CD4-positive, alpha-beta T cell treated with Interleukin-1 beta for 1 hour (primary cell): ENCODE measurements at places on chromosomes 7 and 10.
A peak's percentile ranks its signal among the peaks of the same experiment; 100 is the strongest.

GRCh38 chr7:44748948-44749731 lies 493 bp downstream of the ZMIZ2 start:
- no peak for DNase-seq

DNA sequence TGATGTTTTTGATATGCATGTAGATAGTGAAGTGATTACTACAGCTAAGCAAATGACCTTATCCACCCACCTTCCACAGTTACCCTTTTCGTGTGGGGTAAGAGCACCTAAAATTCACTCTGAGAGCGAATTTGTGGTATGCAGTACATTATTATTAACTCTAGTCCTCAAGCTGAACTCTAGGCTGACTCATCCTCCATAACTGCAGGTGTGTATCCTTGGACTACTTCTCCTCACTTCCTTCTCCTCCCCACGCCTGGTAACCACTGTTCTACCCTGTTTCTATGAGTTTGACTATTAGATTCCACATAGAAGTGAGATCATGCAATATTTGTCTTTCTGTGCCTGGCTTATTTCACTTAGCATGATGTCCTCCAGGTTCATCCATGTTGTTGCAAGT lies 484.6 kb downstream of the GATA3 start:
- DNase-seq = no peak

DNA sequence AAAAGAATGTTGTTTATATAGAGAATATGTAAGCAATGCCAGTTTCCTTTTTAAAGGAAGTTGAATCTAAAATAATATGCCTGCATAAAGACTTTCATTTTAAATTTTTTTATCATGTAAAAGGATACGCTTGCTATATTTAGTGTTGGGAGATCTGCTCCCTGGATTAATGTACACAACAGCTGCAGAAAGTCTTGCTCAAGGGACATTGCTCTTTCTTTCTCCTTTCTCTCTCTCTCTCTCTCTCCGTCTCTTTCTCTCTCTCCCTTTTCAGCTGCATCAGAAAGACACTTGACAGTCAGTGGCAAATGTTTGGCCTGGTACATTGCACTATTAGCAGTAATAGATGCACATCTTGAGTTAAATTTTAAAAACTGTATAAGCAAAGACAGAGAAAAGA lies 739 bp downstream of the MYPN start:
- no peak for DNase-seq

DNA sequence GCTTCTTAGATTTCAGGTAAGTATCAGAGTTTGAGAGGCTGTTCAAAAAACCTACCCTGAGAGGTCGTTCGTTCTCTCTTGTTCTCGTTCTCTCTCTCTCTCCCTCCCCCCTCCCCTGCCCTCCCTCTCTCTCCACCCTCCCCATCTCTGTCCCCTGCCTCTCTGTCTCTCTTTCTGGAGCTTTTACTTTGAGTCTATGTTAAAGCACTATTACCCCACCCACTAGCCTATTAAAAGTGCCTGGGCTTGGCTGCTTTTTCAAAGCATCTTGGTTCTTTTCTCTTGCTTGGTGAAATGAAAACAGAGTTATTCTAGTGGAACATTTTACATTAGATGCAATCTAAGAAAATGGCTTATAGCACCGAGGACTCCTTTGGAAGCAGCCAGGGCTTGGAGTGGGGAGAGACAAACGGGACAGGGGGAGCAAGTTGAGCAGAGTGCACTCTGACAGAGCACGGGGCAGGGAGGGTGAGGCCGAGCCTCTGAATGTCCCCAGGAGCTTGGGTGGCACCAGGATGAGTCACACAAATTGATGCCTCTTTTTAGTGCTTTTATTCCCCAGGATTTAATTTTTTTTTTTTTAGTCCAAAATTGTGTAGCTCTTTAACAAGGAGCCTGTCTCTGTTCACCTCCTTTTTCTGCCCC lies 134.3 kb downstream of the CFAP58 start:
- no peak for DNase-seq

DNA sequence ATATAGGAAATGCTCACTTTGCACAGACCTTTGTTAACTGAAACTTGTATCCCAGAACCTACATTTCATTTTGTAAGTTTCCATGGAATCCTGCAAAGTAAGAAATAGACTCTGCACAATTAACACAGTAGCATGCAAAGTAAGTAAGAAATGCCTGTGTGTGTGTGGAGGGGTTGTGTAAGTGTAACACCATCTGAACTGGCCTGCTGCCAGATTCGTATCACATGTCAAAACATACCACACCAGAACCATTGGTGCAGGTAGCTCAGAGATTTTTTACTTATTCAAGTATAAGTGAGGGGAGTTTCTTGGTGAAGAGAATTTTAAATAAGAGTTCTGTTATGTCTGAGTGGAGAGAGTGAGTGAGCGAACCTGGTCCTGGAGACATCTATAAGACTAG lies 17.9 kb upstream of the DDX21 start:
- no peak for DNase-seq

- DNase-seq = no peak
Measured at GRCh38 chr7:138105221-138105620, 29.0 kb downstream of the AKR1D1 start.

DNA sequence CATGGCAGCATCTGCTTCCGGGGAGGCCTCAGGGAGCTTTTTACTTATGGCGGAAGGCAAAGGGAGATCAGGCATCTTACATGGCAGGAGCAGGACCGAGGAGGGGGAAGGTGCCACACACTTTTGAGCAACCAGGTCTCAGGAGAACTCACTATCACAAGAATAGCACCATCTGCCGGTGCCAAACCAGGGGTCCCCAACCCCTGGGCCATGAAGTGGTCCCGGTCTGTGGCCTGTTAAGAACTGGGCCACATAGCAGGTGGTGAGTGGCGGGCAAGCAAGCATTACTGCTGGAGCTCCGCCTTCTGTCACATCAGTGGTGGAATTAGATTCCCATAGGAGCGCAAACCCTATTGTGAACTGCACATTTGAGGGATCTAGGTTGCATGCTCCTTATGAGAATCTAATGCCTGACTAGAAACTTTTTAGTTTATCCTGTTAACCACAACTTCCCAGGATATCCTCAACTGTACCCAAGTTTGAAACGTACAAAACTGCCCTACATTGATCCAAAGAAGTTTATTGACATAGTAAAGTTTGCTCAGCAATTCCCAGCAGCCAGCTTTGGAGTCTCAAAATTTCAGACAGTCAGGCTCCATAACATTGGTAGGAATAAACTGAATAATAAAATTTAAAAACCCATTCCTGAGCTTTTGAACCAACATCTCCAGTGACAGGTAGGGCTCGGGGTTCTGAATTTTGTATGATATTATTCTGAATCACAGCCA lies 228.4 kb upstream of the TAC1 start:
- no peak for DNase-seq

- no peak for DNase-seq
Measured at GRCh38 chr7:113519472-113519871, 399.3 kb downstream of the PPP1R3A start.

DNA sequence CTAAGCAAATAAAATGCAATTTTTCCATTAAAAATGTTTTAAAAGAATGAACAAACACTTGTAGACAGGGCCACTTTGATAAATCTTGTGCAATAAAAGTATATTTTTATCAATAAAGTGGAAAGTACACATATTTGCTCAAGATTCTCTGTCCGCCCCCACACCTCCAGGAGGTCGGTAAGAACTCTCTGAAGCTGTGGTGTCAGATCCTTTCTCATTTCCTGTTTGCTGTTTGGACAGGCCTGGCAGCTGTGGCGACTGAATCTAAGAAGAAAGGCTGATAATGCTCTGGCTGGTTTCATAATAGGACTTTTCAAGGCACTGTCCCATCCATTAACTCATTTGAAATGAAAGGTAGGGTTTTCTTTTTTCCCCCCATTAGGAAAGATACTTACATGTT lies 15.3 kb upstream of the ASB4 start:
- DNase-seq = no peak

- no peak for DNase-seq
Measured at GRCh38 chr7:36001546-36001945, 151.5 kb upstream of the EEPD1 start.

GRCh38 chr7:44309271-44310091 lies 15.9 kb downstream of the CAMK2B start:
- DNase-seq = peak; percentile 15

DNA sequence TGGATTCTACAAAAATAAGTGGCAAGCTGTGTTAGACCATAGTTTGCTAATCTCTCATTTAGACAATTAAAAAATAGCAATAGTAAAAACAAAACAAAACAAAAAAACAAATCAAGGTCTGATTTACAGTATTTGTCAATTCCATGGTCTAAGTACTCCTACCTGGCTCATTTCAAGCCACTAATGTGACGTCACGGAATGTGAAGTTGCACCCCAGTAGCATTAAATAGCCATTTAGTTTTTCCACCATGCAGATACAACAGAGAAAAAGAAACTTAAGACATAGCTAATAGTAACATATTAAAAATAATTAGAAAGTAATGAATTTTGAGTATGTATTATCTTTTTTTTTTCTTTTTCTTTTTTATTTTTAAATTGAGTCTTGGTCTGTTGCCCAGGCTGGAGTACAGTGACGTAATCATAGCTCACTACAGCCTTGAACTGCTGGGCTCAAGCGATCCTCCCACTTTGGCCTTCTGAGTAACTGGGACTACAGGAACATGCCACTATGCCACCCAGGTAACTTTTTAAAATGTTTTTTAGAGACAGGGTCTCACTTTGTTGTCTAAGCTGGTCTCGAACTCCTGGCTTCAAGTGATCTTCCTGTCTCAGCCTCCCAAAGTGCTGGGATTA lies 101.2 kb downstream of the MKX start:
- DNase-seq = no peak

GRCh38 chr10:716821-717220 lies 27.4 kb upstream of the DIP2C start:
- no peak for DNase-seq

- no peak for DNase-seq
Measured at GRCh38 chr10:43912469-43912868, 263.8 kb upstream of the ZNF32 start.

DNA sequence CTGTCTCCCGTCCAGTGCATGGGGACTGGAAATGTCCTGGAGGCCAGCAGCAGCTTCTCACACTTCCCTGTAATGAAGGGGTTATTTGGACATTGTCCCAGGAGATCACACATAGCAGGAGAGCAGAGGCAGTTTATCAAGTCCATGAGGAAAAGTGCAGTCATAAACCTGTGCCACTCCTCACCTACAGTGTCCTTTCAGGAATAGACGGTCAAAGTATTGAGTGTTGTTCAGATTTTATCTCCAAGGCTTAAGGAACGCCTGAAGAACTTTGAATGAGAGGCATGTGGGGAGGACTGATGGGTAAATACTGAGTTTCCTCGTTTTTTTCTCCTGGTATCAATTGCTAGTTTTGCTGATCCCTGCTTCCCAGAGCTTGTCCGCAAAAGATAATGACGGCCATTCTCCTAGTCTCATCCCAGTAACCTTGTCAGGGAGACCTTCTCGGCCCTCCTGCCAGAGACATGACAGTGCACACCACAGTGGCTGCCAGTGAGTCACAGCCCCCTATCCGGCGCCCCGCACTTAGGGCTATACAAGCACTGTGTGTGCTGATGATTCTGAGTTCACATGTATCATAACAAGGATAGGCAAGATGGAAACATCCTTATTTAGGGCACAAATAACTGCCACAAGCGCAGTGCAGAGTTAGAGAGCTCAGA lies 495.5 kb upstream of the MGMT start:
- DNase-seq = no peak

DNA sequence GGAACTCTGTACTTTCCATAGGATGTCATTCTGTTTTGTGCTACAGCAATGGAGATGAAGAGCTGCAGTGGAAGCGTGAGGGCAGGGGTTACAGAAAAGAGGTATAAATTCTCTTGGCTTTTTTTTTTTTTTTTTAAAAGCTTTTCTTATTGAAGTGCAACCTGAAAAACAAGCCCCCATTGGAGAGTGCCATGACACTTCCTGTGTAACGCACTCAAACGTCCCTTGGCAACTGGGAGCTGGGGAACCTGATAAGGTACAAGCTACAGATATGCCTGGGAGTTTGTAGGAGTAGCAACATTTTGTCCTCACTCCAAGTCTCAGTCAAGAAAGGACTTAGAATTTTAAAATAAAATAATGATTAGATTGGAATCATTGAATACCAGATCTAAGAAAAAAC lies 512.1 kb downstream of the RPS24 start:
- DNase-seq = no peak

- DNase-seq = no peak
Measured at GRCh38 chr7:7228472-7228871, 46.1 kb downstream of the C1GALT1 start.

DNA sequence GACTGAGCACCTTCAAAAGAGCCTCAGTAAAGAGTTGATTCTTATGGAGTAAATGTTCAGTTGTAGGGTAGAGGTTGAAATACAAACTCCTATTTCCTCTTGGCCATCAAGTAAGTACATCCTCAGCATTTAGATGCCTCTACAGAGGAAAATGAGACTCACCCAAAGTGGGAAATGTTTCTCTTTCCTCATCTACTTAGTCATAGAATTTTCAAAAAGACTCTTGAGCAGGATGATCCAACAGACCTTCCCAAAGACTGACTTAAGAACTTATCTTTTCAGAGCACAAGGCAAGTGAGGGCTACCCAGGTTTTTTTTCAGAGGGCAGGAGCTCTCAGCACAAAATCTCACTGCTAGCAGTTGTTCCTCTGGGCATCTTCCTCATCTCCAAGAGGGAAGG lies 449.1 kb downstream of the KCNMA1 start:
- no peak for DNase-seq

- DNase-seq = no peak
Measured at GRCh38 chr7:7563269-7563668, 3.4 kb upstream of the MIOS start.

DNA sequence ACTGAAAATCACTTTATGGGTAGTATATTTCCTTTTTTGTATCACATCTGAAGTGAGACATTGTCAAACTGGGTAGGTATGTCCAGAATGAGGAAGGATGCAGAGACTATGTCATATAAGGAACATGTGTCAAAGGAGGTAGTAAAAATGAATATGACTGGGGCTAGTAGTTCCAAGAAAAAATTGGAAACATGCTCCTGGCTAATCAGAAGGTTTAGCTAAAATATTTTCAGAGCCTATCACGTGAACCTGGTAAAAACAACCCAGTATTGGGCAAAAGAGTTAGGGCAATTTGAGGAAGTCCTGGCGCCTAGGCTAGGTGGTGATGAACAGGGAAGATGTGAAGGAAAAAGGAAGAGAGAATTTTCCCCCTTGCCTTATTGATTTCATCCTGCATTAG lies 26.4 kb downstream of the ENTPD1 start:
- peak; percentile 9 for DNase-seq

GRCh38 chr7:141585592-141586510 lies 34.6 kb downstream of the AGK start:
- DNase-seq = no peak
